ENCODE measurements at places on chromosomes 4 and X. TPM values are rescaled to one million over a fixed set of nuclear protein-coding genes. Genes with fewer than 3 reads are reported as not detected.

DNA sequence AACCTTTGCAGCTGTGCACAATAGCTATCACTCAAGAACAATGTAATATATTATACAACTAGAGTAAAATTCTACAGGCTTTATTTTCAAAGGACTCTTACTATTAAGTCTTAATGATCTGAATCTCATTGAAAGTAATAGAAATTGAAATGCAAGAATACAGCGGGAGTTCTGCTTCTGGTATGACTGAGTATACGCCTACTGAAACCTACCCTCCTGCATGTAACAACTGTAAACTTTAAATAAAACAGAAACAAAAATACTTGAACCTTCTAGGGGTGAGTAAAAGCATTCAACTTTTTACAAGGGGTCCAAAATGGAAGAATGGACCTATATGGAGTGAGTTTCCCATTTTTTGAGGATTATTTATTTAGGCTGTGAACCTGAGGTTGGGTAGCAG, 13.5 kb downstream of the DCHS2 start:
- no peak for DNase-seq

- no peak for DNase-seq
Measured at GRCh38 chr4:26765515-26765914, 95.1 kb upstream of the STIM2 start.

GRCh38 chr4:140816806-140817510, 60.8 kb upstream of the TBC1D9 start:
- no peak for DNase-seq

- DNase-seq: no peak
Measured at GRCh38 chrX:152926923-152927322, 29.1 kb downstream of the ZNF185 start.

DNA sequence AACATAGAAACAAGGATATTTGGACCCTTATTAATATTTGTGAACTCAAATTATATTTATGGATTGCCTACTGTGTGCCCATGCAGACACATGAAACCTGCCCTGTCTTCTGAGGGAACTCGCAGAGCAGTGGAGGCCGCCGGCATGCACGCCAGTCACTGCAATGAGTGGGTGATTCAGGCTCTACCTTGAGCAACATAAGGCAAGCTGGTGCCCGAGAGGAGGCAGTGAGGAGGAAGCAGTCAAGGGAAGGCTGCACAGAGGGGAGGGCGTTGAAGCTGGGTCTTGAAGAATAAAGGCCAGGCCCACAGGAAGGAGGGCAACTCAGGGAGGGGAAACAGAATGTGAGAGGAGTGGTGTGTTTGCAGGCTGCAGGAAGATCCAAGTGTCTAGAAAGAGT, 52.8 kb downstream of the PPEF2 start:
- no peak for DNase-seq

DNA sequence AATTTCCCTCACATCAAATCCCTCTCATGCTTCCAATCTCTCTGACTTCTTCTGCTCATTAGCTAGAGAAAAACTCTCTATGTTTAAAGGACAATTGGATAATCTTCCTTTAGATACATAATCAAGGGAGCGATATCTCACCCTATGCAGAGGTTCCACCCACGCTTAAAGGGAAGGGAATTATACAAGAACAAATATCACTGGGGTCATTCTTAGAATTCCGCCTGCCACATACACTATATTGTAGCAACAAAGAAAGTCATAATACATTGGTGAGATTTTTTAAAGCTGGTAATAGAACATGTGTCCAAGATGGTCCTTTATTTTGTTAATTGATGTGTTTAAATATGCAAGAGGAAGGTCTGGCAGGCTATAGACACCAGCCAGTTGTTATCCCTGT, 31.5 kb downstream of the NKX6-1 start:
- DNase-seq: no peak

Gene PF4V1
- total RNA-seq: not detected

Gene FUNDC1
- 9.5 TPM for total RNA-seq

All from PC-9 (cell line).